ENCODE measurements at places on chromosomes 12 and 14.

DNA sequence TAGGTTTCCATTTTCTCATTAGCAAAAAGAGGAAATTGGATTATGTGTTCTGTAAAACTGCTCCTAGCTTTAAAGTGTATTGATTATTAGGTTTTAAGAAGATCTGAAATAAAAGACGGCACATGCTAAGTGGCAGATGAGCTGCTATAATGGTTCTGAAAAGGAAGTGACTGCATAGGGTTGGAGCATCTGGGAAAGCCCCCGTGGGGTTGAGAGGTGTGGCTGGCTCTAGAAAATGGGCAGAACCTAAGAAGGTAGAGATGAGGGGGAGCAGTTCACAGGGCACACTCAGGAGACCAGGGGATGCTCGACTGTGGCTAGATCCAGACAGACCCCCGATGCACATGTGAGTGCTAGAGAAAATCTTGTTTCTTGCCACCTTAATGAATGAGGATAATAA lies 1.9 kb downstream of the IFNG-AS1 start:
- no peak for DNase-seq

GRCh38 chr12:118274066-118274465 lies 98.6 kb downstream of the TAOK3 start:
- DNase-seq: no peak

GRCh38 chr12:65596514-65597091 lies 227.7 kb upstream of the HMGA2 start:
- DNase-seq: peak; percentile 71

DNA sequence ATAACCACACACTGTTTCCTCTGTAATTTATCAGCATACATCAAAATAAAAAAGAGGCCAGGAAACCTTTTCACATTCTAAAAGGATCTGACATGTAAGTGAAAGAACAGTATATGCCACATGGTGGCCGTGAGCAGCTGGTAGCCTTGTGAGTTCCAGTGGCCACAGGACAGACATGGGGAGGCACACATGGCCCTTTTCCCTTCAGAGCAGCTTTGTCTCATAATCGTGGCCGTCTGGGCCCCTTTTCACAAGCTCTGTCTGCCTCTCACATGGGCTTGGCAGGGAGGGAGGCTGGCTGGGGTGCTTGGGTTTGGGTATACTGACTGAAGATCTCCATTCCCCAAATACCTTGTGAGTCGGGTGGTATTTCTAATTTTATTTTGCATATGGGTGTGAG lies 1.5 kb upstream of the ZDHHC22 start:
- no peak for DNase-seq

DNA sequence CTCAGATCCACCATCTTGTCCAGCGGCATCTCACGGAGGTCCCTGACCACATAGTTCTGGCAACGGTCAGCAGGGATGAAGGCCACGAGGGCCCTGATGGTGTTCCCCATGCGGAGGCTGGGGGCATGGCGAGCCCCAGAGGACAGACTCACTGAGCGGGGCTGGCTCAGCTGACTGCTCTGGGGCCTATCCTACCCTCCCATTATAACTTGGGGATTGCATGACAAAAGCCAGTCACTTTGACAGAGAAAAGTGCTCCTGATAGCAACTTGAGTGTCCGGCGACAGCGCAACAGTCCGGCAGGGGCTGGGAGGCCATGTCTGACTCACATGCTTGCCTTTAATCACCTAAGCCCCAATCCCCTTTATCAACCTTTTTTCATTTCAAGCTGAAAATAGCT lies at the start of gene LRRC10:
LRRC10 (minus strand) TSS at position 179 of the 400 bp plus-strand sequence; CDS start at position 110, 69 bp downstream.
- no peak for DNase-seq

GRCh38 chr12:52342781-52343490 lies 21.7 kb upstream of the KRT83 start:
- no peak for DNase-seq

- DNase-seq: no peak
These were observed 40.0 kb downstream of the NUAK1 start for GRCh38 chr12:106098691-106099200.

- DNase-seq: peak; percentile 63
These were observed 196.6 kb downstream of the PCNX1 start for GRCh38 chr14:71103662-71104484.

GRCh38 chr14:104098272-104099095 lies 13.0 kb downstream of the ASPG start:
- no peak for DNase-seq

DNA sequence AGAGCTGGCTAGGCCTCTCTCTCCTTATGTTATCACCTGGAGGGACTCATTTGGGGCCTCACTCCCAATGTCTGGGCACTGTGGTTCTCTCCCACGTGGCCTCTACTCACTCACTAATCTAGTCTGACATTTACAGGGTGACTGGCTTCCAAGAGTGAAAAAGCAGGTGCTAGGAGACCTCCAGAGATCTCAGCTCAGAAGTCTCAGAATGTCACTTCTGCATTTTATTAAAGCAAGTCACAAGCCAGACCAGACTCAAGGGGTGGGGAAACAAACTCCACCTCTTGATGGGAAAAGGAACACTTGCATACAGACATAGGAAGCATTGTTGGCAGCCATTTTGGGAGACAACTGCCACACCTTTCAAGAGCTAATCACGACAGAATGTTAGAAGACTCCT lies 175.9 kb downstream of the MON2 start:
- DNase-seq: no peak

- DNase-seq: no peak
These were observed 35.0 kb downstream of the FLRT2 start for GRCh38 chr14:85564841-85565527.

DNA sequence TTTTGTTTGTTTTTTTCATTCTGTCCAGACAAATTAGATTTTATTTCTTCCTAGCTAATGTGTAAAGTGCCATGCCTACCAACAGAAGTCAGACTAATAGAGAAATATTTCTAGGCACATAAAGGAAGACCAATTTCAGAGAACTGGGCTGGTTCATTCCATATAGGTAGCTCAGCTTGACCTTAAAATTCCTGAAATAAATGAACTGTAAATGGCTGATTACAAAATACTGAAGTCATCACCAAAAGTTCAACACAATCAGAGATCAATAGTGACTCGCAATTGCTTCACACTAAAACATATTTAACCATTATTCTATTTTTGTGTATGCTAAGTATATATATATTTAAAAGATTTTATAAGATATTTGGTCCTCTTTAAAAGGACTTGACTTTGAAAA lies 34.2 kb downstream of the PTPRB start:
- no peak for DNase-seq

DNA sequence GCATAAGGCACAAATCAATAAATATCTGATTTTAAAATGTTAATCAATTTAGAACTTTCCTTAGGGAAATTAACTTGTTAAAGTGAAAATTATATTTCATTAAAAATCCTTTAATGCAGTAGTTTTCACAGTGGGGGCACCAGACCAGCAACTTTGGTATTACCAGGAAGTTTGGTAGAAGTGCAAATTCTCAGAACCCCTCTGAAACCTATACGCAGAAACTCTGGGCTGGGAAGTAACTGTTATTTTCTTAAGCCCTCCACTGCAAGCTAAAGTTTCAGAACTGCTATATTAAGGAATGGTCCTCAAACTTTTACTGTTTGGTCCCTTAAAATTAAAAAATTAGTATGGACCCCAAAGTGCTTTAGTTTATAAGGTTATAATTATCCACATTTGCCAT lies 35.7 kb downstream of the GNPTAB start:
- DNase-seq: no peak

- DNase-seq: no peak
These were observed 139.8 kb upstream of the PWP1 start for GRCh38 chr12:107545737-107546353.

DNA sequence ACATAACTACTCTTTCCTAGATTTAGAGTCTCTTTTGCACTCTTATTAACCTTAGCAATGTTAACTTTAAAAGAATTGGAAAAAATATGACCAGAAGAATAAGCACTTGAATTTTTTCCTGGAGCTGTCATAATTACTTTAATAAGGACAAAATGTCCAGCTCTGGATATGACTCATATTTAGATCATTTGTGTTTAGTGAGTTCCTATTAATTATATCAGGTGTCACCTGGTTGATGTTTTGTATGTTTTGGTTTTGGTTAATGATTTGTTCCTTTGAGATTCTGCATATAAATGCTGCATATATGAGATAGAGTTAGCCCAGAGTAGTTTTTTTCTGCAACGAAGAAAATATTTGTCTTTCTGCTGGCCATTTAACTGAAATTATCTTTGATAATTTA lies 5.1 kb downstream of the CLECL1 start:
- DNase-seq: no peak

DNA sequence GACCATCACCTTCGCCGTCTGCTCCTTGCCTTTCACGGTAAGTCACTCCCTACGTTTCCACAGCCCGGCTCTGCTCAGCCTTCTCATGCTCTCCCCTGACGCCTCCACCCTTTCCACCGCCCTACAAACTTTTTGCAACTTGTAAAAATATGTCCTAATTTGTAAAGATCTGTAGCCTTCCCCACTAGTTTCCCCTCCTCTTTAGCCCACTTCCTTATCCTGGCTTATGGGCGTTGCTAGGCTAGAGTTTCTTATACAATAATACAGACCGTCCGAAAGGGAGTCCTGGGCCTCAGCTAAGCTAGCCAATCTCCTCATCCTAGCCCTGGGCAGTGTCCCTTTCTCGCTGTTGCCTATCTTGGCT lies 1.2 kb downstream of the PTGER2 start:
- DNase-seq: no peak

GRCh38 chr14:33716921-33717320 lies 234.0 kb downstream of the EGLN3 start:
- DNase-seq: no peak

DNA sequence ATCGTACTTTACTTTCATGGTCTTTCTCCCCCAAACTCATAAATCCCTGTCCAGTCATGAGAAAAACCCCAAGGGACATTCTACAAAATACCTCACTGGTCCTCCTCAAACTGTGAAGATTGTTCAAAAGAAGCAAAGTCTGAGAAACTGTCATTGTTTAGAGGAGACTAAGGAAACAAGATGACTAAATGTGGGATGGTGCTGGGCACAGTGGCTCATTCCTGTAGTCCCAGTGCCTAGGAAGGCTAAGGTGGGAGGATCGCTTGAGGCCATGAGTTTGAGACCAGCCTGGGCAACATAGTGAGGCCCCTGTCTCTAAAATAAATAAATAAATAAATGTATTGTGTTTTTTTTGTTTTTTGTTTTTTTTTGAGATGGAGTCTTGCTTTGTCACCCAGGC lies 74.2 kb upstream of the SCAF11 start:
- no peak for DNase-seq

- DNase-seq: peak; percentile 26
These were observed 79.1 kb upstream of the BDKRB2 start for GRCh38 chr14:96125536-96125935.

DNA sequence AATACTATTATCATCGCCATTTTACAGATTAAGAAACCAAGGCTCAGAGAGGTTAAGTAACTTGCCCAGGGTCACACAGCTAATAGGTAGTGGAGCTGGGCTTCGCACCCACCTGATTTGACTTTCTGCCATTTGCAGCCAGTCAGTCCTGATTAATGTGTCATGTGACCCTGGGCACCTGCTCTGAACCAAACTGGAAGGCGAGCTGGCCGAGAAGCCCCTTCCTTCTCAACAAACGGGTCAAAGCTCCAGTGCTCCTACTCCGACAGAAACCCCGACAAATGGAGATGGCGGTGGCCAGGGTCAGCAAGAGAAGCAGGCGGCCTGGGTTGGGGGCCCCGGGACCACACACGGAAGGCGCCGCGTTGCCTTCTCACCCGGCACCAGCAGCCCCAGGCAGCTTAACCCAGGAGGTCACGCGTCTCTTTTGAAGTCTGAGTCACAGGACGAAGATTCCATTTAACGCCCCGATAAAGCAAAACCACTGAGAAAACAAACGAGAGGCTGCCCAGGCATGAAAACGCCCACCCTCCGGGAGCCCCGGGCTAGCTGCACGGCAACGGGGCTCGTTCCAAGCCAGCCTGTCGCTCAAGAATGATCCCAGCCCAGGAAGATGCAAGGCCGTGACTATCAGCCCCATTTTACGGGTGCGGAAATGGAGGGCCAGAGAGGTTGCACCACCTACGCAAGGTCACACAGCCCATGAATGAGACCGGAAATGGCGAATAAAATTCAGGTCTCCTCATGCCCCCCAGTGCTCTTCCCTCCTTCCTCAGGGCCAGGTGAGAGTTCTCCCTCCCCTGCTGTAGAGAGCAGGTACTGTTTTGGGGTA lies 124.8 kb downstream of the SCARB1 start:
- DNase-seq: peak; percentile 73

DNA sequence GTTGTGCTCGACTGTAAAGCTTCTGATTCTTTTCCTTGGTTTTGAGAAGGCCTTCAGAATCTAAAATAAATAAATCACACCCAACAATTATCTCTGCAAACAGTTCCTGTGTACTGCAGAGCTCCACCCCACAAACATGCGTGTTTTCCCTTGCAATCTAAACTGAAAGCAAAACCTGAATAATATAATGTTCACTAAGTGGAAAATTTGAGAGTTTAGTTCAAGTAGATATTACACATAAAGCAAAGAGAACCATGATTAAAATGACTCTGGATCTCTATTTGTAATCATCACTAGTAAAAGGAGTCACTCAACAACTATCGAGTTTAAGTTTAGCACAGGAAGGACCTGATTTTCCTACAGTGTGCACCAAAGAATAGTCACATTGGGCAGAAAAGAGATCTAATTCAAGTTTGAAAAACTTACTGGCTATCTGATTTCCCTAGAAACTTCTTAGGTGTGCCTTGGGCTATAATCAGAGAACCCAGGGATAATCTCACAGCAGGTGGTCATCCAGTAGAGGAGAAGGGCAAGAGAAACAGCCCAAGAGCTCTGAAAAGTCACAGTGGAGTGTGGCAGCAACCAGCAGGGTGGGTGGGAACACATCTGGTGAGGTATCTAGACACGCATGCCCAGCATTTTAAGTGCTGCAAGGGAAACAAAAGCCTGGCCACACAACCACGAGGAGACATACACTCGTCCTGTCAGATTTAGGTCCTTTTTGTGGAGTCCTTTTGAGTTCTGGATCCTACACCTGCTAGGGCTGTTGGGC lies 25.4 kb downstream of the ATG14 start:
- DNase-seq: no peak

DNA sequence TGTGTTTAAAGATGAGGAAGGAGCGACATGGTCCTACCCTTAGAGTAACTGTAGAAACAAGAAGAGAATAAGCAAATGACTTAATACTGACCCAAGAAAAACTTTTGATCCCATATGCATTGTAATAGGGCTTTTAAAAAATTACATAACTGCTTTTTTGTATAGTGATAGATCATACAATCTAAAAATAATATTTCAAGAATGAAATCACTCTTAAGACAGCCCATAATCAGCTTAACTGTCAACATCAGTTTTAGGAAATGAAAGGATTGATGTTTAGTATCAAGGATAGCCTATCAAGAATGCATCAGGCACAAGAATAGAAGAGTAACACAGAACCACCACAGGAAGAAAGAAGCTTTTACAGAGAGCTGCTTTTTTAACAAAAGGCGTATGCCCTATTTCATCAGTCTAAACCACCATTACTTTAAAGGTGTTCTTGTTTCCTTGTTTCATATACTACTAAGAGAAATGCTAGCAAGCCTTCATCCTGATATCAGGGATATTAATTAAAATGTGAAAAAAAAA lies 64.5 kb downstream of the MARK3 start:
- no peak for DNase-seq
